ENCODE measurements at places on chromosomes 12 and 14. TPM values are rescaled to one million over a fixed set of nuclear protein-coding genes. Genes with fewer than 3 reads are reported as not detected.

- DNase-seq, result no peak
Observed at GRCh38 chr14:38882533-38882932, 220.5 kb downstream of the SEC23A start.

- peak; percentile 46 for DNase-seq
Observed at GRCh38 chr14:103071544-103072251, 12.3 kb upstream of the LBHD2 start.

PIANP gene
- total RNA-seq, result 0.67 TPM

DNA sequence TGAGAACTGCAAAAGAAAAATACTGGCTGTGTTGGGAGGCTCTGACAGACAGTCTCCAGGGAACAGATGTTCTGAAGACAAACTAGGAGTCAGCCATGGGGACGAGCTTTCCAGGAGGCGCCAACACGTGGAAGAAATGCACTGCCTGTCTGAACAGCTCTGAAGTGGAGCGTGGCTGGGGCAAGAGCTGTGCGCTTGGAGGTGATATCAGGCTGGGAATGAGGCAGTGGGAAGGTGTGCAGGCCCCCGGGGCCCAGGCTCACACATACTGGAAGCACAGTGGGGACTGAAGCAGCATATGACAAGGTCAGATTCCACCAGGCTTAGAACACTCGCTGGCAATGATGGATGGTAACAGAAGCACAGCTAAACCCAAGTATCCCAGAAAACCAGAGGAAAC is 17.5 kb downstream of the APPL2 start:
- no peak for DNase-seq

TSHR gene
- total RNA-seq, result not detected

All from left colon (tissue), 2 donors.